ENCODE measurements at places on chromosomes 11 and 22.

DNA sequence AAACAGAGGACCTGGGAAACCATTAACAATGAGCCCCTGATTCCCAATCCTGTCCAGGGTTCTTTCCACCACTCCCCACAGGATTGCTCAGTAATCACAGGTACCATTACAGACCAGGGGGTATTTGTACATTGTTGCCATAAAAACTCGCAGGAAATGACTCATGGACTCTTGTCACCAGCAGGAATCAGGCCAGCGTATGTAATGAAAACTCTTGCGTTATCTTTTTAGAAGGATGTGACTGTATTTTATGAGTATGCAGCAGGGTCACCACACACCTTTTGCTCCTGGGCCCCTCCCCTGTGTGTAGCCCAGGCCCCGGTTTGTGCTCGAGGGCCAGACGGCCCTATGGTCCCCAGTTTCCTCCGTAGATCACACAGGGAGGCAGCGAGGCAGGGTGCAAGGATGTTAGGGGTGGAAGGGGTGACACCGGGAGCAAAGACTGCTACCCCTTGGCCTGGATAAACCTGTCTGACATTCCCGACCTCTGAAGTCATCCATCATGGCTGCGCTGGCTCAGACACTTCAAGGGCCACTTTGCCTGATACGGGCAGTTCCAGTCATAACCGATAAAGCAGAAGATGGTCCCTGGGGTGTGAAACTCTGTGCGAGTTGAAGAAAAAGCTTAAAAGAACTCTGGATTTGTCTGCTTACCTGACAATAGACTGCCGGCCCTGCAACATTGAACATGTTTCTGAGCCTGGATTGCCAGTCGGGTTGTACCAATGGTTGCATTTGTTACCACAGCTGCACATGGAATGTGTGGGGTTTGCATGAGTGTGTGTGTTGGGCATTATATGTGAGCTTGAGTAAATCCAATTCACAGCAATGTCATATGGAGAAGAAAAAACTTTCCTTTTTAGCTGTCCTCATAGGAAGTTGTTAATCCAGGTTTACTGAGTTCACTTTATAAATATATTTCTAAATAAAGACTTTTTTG lies 56.9 kb downstream of the MICAL2 start:
- DNase-seq = no peak

GRCh38 chr11:32885556-32885955 lies 7.1 kb upstream of the QSER1 start:
- DNase-seq = no peak

DNA sequence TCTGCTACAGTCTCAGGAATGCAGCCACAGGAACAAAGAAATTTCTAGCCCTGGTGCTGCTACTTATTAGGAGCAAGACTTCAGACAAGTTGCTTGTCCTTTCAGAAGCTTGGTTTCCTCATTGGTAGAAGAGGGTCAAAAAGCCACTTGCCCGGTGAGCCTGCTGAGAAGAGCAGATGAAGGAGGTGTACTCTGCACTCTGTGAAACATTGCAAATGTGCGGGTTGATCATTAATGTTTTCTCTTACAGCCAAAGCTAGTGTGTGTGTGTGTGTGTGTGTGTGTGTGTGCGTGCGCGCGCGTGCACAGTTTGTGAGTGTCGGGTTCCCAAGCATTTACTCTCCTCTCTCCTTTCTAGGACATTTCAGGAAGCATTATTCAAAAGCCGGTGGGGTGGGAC lies 86.3 kb upstream of the NNMT start:
- DNase-seq = no peak

GRCh38 chr11:91786097-91786496 lies 438.5 kb upstream of the FAT3 start:
- DNase-seq = no peak
